ENCODE measurements at places on chromosomes 12 and 14.

GRCh38 chr14:104965561-104966231 lies 12.5 kb downstream of the AHNAK2 start:
- DNase-seq: no peak

DNA sequence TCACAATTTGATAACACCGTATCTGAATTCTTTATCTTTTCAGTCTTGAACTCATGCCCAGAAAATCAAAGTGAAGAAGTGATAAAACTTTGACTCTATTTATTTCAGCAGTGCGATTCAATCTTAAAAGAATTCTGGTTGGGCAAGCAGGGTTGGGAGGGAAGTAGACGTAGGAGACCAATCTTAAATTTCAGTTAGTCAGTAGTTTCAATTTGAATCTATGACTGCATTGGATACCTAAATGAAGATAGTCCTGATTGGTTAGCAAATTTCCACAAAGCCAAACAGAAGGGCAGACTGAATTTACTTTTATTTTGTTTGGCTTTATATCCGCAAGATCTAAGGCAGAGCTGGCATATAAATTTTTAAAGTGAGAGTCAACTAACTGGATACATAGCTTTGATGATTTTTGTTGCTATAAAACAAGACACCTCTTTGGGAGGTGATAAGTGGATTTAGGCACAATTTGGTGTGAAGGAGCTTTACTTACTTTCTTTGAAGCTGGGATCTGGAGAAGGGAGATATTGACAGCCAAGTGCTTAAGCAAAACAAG lies 2.6 kb downstream of the ACSS3 start:
- DNase-seq: no peak

DNA sequence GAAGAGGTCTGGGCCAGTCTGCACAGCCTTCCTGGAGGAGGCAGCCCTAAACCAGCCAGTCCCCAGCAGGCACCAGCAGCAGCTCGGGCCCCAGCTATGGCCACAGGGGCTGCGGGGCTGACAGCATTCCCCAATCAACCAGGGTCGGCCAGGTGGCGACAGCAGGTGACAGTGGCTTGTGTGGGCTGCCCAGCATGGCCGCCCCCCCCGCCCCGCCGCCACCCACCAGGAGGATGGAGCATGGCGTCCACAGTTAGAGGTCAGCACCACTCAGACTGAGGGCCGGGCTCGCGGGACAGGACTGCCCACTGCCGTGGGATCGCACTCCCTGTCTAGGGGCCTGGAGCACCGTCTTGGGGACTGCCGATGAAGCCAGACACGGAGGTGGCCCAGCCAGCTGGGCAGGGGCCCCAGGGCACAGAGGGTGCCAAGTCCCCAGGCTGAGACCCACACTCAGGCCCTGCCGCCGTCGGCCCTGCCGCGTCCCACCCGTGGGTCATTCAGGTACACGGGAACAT lies 15.0 kb downstream of the AKT1 start:
- no peak for DNase-seq

- DNase-seq: no peak
Observed at GRCh38 chr14:95242870-95243269, 76.8 kb downstream of the CLMN start.

DNA sequence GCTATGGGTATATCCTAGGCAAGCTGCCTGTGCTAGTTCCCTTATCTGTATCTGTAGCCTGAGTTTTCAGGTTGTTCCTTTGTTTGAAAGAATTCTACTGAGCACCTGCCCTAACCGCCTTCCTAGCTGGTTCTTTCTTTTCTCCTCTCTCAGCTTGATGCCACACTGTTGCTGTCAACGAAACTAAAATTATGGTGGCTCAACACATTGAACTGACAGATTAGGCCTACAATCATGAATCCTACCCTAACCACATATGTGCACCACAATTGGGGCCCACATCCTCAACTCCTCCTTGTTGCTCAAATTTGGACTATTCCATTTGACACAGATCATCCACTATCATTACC lies 36.2 kb upstream of the RESF1 start:
- DNase-seq: no peak

GRCh38 chr14:96217376-96217913 lies 12.8 kb downstream of the BDKRB2 start:
- no peak for DNase-seq

GRCh38 chr14:105702275-105702817 lies 176.0 kb downstream of the TMEM121 start:
- no peak for DNase-seq

DNA sequence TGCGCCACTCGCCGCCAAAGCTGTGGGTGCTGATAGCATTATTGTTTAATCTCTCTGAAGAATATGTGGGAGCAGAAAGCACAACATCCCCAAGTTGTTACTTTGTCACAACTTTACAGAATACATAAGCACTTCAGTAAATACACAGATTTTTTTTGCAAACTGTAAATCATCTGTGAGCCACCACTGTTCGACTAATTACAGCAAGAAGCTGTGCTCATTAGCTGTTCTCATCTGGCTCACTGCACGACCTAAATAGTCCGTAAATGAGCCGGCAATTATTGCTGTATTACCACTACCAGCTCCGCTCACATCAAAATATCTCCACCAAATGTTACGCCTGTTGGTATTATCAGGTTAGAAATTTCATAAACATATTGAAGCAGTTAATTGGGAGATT lies 228.9 kb upstream of the PRKD1 start:
- no peak for DNase-seq

DNA sequence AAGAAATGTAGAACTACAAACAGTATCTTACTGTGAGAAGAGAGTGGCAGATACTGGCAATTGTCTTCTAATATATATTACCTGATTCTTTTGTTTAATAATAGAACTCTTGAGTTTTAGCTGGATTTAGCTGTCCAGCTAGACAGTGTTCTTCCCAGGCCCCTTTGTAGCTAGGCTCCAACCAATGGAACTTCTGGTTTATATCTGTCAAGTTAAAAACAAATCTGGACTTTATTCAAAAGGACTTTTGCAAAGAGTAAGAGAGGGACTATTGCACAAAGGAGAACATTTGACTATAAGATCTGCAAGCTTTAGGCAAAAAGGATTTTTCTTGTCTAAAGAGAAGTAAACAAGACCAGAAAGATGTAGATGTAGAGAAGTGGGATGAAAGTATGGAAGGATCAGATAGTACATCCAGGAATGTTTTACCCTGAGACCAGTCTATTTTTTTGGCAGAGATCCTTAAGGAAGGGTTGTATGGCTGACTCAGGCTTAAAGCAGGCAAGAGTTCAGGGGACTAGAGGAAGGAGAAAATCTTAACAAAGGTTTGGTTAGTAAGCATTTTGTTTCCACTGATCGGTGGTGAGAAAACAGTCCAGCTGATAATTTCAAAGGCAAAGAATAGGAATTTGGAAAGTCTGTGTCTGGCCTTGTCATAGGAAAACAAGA lies 111.1 kb upstream of the PLEKHA5 start:
- DNase-seq: no peak

Measured in stimulated activated CD4-positive, alpha-beta T cell treated with anti-CD3 and anti-CD28 coated beads, Interleukin-4, amount 100 ng/mL, for 4 hours (primary cell).